ENCODE measurements at places on chromosomes 13 and 19.

DNA sequence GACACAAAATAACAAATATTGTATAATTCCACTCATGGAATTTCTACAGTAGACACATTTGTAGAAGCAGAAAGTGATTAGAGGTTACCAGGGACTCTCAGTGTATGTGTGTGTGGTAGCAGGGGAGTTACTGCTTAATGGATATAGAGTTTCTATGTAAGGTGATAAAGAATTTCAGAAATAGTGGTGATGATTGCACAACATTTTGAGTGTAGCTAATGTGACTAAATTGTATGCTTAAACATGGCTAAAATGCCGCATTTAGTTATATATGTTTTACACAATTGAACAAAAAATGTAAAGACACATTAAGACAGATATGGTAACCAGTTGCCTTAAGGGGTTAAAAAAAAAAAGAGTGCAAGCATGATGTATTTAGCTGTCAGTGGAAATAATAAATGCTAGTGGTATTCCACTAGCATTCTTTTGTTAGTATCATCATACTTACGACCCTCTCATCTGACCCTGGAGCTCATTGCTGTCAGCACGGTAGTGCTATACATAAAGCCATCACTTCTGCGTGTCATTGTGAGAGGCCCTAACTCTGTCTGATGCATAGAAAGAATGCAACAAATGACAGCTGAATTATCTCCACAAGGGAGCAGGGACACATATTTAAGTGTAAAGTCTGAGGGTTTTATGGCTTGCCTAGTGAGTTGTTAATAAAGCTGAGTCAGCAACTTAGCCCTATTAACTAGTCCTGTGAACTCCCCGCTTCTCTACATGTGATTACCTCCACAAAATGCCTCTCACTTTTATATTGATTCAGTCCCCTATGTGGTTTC lies 134.1 kb upstream of the RXFP2 start:
- DNase-seq: no peak

DNA sequence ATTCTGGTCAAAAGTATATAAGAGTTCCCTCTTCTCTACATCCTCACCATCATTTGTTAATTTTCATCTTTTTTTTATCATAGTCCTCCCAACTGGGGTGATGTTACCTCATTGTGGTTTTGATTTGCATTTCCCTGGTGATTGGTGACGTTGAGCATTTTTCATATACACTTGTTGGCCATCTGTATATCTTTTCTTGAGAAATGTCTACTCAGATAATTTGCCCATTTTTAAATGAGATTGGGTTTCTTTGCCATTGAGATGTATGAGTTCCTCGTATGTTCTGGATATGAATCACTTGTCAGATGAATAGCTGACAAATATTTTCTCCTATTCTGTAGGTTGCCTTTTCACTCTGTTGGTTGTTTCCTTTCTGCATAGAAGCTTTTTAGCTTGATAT lies 2.4 kb downstream of the CD33 start:
- DNase-seq: no peak

DNA sequence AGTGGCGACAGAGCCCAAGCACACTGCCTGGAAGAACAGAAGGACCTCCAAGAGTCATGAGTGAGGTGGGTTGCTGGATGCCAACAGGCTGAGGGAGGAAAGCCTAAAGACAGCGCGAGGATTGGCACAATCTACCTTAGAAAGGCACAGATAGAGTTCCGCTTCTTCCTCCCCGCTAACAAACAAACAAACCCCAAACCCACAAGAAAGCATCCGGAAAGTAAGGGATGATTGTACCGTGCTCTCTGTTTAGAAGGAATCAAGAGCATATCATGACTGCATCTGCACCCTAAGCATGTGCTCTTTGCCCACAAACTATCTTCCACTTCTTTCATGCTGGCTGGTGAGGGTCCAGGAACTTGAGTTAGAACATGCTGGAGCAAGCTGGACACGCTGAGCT lies 233.0 kb upstream of the KLF12 start:
- DNase-seq: no peak

DNA sequence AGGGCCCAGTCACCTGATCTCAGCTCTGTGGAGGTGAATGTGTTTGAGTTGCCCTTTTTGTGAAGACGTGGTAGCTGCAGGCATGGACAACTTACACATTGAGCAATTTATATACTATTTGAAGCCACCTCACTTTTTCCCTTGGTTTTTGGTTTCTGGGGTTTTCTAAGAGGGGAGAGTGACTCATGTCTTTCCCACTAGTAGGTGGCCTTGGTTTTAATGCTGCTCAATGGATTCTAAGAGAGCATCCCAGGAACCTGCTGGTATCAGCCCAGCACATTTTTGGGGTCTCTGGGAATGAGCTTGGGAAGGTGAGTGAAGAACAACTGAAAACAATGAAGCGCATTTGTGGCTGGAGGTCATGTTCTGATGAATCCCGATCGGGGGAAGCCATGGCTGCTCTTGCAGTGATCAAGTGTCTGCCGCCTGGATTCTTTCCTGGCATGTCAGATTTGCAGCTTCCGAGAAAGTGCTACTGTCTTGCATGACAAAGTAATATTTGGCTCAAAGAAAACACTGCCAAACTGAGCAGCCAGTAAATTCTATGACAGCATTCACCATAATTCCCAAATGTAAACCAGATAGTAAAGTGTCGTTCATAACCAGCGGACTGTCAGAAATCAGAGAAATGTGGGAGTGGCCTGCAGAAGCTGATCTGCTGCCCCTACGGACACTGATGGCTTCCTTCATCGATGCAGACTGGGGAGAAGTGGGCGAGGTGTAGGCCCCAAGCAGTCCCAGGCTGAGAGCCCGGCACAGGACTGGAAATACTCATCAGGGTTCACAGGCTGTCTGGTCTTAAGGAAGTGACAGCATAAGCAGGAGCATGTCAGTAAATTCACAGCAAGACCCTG lies 98.7 kb downstream of the COL4A2 start:
- no peak for DNase-seq

All from stimulated activated CD8-positive, alpha-beta memory T cell treated with anti-CD3 and anti-CD28 coated beads, Interleukin-4, amount 100 ng/mL, for 4 hours (primary cell).